Stimulated activated CD8-positive, alpha-beta memory T cell treated with anti-CD3 and anti-CD28 coated beads, Interleukin-15, amount 100 ng/mL, for 4 hours (primary cell): ENCODE measurements at places on chromosomes 5 and 9.

DNA sequence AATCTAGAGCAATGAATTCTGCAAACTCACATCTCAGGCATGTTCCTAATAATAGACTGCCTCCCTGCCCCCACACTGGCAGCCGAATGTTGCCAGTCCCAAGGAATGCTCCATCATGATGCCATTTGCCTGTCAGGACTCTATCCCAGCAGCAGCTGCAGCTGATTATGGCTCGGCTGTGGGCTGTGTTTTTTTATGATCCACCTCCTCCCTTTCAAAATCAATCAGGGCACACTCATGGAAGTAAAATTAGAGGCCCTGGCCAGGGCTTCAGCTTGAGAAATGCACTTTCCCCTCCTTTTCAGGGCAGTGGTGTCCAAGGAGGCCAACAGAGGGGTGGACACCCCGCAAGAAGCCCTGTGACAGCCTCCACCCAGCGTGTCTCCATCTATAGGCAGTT, 176.7 kb upstream of the S1PR3 start:
- no peak for DNase-seq

- no peak for DNase-seq
These were observed 204.6 kb downstream of the PCSK1 start for GRCh38 chr5:96228408-96228807.

DNA sequence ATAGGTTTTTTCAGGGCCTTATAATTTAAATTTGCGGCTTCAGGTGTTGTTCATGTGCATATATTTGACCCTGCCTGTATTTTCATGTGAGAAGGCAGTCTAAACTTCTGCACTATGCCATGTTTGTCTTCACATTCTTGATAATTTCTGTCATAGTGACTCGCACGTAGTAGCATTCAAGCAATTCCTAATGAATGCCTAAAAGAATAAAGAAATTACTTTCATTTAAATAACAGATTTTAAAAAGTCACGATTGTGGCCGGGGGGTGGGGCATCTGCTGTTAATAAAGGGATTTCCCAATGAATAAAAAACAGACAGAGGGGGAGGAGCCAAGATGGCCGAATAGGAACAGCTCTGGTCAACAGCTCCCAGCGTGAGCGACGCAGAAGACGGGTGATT, 318.0 kb downstream of the ADAMTS6 start:
- no peak for DNase-seq

GRCh38 chr9:38020151-38021076, 48.6 kb downstream of the SHB start:
- DNase-seq, result no peak

GRCh38 chr5:179122411-179123108, 62.4 kb downstream of the ZNF354C start:
- no peak for DNase-seq

DNA sequence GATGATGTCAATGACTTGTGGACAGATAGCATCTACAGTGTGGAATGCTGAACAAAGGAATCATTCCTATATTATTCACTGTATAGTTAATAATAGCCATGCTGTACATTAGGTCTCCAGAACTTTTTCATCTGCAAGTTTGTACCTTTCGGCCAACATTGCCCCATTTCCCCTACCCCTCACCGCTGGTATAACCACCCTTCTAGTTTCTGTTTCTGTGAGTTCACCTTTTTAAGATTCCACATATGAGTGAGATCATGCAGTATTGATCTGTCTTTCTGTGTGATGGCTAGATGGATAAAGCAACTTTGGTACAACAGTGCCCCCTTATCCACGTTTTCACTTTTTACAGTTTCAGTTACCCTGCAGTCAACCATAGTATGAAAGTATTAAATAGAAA, 18.8 kb upstream of the ALDH1B1 start:
- no peak for DNase-seq

GRCh38 chr5:118778941-118779340, 209.4 kb downstream of the DTWD2 start:
- DNase-seq, result no peak

GRCh38 chr5:160369990-160370712, at the start of gene C1QTNF2:
Gene C1QTNF2, minus strand, starts transcription at chr5:160370626. Its CDS starts 15,615 bp downstream, at chr5:160355011.
- DNase-seq, result no peak

- DNase-seq, result no peak
These were observed 20.0 kb downstream of the ITGA1 start for GRCh38 chr5:52807723-52808122.

DNA sequence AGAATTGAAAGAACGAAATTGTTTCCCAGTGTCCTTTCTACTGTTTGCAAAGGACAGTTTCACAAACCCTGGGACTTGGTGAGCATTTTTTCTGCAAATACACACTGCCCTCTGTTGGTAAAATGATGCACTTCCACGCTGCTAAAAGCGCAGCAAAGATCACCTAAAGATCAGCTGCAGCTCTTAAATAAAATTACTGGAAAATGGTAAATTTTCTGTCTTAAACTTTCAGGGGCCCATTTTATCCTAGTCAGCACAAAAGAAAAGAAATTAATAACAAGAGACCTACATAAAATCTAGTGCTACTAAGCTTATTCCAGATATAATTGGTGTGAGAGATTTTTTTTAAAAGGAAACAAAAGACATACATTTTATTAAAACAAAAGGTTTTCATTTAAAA, 566.0 kb downstream of the CAAP1 start:
- no peak for DNase-seq

DNA sequence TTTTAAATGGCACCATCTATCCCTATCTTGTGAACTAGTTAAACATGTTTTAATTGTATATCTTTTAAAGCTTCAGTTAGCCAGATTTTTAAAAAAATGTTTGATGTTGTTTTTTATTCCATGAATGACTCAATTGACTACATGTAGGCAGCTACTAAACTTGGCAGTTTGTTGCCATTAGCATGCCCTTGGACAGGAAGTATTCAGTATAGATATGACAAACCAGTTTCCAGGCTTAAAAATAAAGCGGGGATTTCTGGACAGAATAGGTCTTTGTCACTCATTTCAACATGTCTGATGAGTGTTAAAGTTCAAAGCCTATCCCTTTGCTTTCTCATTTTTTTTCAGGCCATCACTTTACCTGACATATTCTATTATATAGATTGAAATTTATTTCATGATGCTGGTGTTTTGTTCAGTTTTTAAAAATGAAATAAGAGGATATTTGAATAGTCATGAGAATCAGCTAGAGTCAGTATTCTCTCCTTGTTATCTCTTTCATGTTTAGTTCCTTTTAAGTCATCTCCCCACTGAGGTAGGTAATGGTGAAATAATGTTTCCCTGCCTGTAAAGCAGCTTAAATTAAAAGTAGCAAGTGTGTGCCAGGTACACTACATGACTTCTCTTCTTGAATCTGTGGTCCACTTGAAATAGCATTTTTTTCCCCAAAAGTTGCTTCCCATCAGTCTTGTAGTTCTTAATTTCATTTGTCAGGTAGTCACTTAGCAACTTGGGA, 11.9 kb downstream of the TNFAIP8 start:
- DNase-seq, result no peak

DNA sequence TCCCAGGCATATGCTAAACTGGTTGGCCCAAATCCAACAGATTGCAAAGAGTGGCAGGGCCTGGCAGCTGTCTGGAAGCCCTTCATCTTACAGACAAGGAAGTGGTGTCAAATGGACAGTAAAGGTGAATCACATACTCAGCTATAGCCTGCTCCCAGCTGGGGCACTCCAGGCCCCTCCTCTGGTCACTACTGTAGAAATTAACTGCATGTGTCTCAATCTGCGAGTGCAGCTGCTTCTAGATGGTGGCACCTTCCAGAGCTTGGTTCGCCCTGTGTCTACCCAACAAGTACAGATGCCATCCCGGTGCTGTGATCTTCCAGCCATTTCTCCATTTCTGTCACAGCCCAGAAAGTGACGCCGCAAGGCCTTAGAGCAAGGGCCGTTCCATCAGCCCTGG, 50.2 kb downstream of the OTULIN start:
- DNase-seq, result no peak

- DNase-seq, result no peak
These were observed 201.2 kb upstream of the GAS1 start for GRCh38 chr9:87148331-87149104.

GRCh38 chr5:129096382-129096991, 1.9 kb downstream of the ISOC1 start:
- no peak for DNase-seq

DNA sequence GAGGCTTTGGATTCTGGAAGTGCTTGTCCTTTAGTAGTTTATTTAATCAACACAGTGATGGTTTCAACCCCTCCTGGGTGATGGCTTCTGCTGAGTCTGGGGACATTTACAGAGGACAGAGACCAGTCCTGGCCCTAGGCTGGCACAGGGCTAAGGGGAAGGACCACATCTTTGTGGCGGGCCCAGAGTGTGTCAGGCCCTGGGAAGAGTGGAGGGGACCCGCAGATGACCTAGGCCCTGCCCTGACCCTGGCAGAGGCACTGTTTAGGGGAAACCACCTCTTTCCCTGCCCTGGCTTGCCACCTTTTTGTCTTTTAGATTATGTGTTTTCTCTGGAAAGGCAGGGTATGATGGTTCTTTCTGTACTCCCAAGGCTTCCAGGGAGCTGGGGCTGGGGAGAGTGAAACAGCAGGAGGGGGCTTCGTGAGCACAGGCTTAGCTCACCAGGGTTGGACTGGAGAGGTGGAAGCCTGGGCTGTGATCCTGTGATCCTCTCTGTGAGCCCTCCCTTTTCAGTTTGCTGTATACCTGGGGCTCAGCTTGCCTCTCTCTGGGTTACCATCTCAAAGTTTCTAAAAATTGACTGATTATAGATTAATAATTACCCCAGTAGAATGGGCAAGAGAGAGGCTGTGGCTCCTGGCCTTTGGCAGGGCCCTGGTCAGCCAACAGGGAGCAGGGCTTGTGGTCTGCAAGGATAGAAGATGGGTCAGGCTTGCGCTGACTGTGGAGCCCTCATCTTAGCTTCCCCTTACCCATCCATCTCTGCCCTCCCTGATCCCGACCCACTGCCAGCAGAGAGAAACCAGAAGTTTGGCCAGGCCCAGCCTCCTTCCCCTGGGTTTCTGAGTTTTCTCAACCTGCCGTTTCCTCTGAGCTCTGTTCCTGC, 1.7 kb upstream of the SYNPO start:
- DNase-seq, result no peak

DNA sequence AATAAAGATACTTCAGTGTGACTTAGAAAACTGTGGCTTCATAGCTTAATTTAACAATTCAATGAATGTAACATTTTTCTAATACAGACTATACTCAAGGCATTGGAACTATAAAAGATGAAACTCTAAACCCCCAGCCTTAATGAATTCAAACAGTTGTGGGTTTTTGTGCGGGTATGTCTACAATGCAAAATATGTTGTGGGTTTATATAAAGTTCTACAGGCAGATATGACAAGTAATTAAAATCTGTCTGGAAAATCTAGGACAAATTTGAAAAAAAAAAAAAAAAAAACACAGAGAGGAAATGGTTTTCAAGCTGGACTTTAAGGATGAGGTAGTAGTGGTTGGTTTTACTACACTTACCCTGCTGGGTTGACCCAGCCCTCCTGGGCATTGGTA, 467.5 kb upstream of the TLE4 start:
- no peak for DNase-seq

DNA sequence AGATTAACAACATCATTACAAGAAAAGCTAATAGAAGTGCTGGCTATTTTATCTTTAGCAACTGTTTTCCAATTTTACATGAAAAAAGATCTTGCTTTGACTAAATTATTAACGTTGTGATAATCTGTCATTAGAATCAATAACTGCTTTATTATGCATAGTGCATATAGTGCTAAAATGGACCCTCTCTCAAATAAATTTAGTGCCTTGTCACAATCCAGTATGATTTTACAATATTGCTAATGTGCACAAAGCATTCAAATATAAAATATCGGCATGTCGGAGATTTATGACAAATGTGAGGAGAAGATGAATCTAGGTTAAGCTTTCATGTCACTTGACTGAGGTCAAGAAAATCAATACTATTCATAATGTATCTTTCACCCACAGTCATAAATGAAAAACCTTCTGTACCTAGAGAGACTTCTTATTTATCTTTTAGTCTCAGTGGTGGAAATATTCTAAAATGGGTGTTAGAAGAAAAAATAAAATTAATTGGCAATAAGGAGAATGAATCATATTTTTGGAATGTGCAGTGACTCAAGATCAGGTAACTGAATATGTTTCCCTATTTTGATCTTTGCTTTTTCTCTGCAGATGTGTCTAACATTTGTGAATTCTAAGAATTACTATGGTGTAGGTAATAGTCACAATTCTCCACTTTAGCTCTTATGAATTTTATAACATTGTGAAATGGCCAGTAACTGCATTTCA, 672.9 kb upstream of the GRAMD2B start:
- no peak for DNase-seq

DNA sequence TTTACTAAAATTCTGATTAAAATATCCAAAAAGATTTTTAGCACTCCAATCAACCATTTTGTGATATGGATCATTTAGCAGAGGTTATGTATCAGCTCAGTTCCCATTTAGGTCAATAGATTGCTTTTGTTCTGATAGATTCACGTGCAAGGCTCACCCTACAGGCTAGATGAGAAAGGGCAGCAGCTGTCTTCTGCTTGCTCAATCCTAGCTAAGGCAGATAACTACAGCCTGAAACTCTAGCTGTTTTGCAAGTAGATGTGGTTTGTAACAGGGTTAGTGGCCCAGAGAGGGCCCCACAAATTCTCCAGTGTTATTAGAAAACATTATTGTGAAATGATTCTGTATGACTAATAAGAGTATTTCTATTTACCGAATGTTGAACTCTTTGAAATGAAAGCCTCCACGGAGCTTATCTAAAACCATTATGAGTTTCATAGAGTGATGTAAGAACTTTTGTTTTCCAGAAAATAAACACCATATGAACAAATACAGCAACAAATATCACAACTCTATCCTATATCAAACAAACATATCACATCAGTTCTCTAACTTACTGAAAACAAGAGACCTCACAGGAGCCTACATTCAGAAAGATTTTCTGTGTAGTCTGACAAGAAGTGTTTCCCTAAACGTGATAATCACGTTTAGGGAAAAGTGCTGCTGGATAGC, 841.9 kb upstream of the ACO1 start:
- no peak for DNase-seq

DNA sequence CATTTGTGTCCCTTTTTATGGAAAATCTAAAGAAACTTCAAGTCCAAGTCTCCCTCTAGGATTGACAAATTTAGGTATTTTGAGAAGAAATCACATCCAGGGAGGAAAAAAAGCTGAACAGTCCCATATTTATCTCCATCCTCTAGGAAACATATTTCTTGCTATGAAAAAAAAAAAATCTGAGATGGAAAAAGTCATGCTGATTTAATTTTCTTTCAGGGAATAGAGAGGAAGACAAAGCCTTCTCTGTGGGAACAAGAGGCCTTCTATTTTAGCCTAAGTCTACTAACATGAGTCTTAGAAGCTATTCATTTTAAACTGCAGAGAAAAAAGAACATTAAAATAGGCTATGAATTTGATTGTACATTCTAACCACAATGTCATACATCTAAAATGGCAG, 63.1 kb upstream of the CDK5RAP2 start:
- DNase-seq, result no peak

GRCh38 chr5:107808671-107809137, 138.0 kb upstream of the EFNA5 start:
- no peak for DNase-seq

DNA sequence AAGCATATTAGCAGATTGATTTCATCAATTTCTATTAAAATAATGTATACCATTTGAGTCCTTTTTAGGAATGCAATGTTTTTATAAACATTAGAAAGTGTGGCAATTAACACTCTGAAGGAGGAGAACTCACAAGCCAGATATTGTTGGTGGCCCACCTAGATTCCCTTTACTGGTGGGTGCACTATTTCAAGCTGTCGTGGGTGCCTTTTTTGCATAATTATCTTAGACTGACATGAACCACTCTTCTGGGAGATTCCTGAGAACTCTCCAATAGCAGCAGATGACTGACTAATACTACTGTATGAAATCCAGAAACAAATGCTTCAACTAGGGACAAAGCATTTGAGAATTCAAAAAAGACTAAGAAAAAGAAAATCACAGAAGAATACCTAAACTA, 526.0 kb downstream of the CDH18 start:
- DNase-seq, result no peak
